ENCODE measurements at places on chromosomes 4 and X.
A peak's percentile ranks its signal among the peaks of the same experiment; 100 is the strongest.

DNA sequence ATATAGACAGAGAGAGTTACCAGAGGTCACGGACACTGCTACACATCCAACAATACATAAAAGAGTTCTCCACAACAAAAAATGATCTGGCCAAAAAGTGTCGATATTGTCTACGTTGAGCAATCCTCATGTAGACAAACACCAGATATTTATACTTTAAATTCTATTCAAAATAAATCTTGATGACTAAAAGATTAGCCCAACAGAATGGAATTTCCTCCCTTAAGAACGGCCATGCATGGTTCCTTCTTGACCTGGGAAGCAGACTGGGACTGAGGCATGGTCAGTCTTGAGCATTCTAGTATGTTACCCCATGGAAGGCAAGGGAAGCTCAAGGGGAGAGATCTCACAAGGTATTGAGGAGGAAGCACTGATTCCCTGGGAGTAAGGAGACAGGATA is 43.5 kb downstream of the LHFPL1 start:
- DNase-seq: no peak

- DNase-seq: no peak
Measured at GRCh38 chr4:48989461-48990203, 3.6 kb downstream of the CWH43 start.

DNA sequence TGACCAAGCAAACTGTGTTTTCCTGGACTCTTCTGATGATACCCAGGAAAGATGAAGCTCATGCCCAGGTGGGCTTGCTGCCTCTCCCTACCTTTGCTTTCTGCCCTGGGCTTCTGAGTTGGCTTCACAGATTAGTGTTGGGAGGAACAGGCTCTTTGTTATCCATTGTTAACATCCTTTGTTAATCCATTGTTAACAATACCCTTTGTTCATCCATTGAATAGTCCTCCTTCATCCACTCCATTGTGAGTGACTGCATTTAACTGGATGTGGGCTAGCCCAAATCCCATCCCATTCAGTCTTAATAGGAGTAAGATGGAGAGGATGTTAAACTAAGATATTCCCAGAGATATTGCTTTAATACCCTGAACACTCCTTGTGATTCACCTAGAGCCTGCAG is 199.0 kb upstream of the LNX1 start:
- DNase-seq: peak; percentile 45

- no peak for DNase-seq
Measured at GRCh38 chr4:65923616-65924015, 253.3 kb upstream of the EPHA5 start.

- no peak for DNase-seq
Measured at GRCh38 chr4:132417220-132417619, 731.9 kb upstream of the PCDH10 start.

GRCh38 chr4:147866532-147867271 is 134.8 kb downstream of the ARHGAP10 start:
- peak; percentile 89 for DNase-seq

DNA sequence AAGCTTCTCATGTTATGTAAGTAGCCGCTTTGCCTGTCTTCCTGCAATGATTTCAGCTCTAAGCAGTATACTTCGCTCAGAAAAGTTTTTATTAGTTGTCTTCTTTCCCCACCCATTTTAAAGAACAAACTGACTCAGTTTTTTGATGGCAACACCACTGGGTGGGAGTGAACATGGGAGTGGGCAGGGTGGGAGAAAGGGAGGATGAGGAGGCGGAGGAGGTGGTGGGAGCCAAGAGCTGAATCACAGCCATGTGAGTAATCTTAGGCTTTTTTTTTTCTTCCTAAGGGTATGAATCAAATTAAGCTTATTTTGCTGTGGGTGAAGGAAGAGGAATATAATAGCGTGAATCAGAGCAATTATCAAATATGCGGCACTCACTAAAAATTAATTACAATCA is 574.3 kb upstream of the DIPK2B start:
- DNase-seq: no peak

DNA sequence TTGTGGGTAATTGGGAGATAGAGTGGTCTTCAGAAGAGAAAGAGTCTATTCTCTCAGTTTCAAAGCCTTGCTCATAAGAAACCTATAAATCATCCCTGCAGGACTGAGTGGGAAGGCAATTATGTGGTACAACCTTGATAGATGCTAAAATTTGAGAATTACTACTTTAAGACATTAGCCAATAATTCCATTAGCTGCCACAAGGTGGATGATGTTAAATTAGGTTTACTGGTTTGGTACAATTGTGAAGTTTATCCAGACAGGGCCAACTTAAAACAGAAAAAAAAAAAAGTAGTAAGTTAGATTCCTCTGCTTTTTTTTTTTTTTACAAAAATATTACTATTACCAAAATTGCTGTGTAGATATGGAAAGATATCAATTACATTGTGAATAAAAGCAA is 73.2 kb upstream of the AMOT start:
- DNase-seq: no peak

- DNase-seq: no peak
Measured at GRCh38 chr4:22414833-22415232, 101.0 kb downstream of the ADGRA3 start.

- DNase-seq: no peak
Measured at GRCh38 chr4:151921811-151922210, 161.0 kb upstream of the GATB start.

GRCh38 chr4:2461246-2461960 is 7.5 kb upstream of the RNF4 start:
- no peak for DNase-seq

DNA sequence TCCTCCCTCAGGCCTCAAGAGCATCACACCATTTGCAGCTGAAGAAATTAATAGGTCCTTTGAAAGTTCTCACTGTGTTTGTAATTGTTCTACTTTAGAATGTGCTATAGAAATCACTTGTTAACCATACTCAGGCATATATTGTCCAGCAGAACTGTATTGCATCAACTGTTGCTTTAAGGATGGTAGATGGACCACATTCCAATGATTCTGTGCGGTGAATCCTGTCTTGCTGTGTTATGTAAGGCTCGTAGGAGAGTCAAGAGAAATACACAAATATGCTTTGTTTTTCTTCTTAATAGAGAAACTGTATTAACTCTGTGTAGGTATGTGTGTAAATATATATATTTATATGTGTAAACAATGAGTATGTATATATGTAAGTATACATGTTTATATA is 6.3 kb upstream of the ADGRA3 start:
- DNase-seq: no peak

DNA sequence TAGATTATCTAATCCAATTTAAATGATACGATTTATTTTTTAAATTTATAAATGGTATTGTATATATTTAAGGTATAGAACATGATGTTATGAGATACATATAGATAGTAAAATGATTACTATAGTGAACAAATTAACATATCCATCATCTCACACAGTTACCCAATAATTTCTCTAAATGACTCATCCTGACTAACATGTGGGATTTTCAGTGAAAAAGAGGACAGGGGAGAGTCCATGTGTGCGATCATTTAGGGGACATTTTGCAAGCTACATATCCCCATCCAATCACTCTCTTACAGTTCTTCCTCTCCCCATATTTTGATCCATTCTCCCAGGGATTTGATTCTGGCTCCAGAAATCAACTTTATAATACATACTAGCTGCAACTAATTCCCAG is 88.2 kb downstream of the ABCB7 start:
- DNase-seq: no peak

DNA sequence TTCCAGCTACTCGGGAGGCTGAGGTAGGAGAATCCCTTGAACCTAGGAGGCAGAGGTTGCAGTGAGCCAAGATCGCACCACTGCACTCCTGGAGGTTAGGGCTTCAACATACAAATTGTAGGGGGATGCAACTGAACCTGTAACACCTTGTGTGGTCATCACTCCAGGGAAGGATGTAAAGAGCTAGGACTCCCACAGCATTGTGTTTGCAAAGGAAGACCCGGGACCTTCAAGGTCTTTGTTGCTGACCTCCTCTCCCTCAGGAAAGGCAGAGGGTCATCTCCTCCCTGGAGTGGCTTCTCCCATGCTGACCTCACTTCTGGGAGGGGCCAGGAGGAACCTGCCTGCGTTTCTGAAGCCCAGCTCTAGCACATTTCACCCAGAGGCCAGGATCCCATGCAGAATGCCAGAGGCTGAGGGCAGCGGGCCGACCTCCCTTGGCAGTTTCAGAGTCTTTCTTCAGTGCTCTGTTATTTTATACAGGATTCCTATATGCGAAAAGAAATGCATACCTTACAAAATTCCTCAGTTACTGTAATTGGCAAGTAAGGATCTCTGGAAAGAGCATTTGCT is 80.2 kb downstream of the HTRA3 start:
- DNase-seq: no peak

DNA sequence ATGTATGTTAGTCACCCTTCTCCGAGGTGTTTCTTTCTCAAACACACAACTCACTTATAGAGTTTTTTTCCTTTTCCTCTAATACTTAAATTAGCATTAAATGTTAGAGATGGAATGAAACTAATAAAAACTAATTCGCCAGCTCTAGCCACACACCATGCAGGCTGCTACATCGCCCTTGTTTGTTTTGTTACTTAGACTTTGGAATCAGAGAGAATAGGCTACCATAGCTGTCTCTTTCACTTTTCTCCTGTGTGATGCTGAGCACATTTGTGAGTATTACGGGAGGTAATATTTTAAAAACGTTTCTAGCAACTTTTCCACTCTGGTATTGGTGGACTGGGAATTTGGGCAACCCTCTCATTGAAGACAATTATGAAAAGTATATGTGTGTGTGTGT is 43.5 kb downstream of the ESX1 start:
- DNase-seq: no peak

DNA sequence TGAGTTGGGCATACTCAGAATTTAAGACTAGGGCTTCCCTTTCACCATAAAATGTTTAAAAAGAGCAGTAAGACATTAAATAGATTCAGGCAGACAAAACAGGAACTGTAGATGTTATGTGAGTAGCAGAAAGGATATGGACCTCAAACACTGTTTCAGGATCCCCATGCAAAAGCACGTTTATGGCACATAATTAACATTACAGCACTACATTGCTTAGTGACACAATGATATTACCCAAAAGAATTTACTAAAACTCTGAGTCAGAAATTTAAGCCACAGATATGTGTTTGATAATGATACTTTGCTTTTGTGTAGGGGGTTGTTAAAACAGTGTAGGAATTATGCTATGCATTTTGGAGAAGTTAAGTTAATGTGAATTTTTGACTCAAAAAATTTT is 266.3 kb downstream of the PDGFC start:
- DNase-seq: no peak

DNA sequence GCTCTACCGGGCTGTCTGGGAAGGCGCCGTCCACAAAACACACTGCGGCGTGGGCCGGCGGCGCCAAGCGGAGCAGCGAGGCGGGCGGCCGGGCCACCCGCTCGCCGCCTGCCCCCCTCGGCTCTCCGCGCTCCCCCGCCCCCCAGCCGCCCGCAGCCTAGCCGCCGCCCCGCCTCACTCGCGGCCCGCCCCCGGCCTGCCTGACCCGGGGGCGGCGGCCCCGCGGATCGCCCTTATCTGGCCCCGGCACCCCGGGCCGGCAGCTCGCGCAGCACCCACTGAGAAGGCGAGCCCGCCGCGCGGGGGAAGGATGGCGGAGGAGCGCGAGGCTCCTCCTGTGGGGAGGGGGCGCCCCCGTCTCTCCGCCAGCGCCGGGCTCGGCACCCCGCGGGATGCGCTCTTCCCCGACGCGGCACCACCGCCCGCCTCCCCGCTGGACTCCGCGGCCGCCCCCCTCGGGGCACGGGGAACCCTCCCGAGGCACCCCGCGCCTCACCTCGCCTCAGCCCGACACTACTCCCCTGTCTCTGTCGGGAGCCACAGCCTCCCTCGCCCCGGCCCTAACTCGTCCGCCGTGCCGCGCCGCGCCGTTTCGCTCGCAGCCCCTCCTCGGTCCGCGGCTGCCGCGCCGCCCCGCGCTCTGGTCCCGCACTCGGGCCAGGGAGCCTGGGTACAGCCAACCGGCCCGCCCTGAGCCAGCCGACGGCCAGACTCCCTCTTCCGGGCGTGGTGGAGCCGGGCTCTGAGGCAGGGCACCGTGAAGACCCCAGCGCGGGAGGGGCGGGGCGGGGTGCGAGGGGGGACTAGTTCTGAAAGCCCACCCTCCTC is 566 bp downstream of the ATP11C start:
- no peak for DNase-seq

- peak; percentile 79 for DNase-seq
Measured at GRCh38 chrX:43958529-43958928, 14.7 kb downstream of the NDP start.

DNA sequence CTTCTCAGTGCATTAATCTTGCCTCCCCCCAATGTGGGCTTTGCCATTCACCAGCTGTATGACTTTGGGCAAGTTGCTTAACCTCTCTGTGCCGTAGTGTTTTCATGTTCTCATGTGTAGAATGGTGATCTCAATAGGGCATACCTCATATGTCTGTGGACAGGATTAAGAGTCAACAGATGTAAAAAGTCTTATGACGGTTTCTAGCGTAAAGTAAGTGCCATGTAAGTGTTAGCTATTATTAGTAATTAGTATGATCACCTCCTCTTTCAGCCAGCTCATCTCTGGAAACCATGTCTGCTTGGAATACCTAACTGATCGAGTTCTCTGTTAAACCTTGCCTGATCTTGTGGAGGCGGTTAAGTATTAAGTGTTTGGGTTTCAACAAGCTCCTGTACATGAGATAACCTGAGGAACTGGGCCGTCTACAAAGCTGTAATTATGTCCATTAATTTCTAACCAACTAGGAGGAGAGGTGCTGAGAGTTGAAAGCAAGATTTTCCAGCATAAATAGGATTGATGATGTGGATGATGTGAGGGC is 66.3 kb downstream of the TSC22D3 start:
- DNase-seq: no peak

DNA sequence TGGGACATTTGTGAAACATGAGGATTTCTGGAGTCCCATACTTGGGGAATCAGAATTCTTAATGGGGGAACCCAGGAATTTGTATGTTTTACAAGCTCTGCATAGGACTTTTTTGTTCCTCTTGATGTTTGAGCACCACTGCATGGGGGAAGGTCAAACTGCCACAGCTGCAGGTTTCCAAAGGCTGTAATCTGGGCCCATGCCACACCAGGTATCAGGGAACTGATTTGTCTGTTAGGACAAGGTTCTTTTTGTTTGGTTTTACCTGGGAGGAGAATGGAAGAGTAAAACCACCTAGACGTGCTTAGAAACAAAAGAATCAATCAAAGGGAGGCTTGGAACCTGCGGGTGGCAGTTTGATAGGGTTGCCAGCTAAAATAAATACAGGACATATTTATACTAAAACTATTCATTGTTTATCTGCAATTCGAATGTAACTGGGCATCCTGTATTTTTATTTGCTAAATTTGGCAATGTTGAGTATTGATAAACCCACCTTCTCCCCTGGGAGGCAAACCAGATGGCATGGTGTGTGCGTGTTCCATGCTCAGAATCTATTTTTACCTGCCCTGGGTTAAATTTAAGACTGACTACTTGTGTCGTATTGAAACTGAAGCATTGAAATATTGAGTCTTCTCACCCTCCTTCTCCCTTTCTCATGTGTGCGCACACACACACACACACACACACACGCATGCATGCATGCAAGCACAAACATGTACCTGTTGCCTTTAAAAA is 63.7 kb downstream of the TMEM164 start:
- DNase-seq: no peak

DNA sequence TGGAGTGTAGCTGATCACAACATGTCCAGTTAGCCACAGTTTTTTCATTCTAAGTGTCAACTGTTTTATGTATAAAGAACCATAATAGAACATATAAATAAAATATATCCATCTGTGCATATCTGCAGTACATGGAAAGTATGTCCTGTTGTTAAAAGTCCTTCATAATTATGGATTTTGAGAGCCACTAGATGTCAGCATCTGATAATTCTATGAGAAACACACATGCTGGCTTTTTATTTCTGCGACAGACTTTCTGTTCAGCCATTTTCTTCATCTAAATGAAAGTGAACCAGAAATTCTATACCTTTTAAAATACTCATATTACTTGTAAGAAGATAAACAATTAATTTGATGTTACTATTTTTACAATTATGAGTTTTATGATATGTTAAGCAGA is 251.5 kb downstream of the GPM6A start:
- DNase-seq: peak; percentile 55
